NCI-H524 treated with DMSO at 0.1 percent for 48 hours (cell line): ENCODE measurements at places on chromosomes 11 and 22.

DNA sequence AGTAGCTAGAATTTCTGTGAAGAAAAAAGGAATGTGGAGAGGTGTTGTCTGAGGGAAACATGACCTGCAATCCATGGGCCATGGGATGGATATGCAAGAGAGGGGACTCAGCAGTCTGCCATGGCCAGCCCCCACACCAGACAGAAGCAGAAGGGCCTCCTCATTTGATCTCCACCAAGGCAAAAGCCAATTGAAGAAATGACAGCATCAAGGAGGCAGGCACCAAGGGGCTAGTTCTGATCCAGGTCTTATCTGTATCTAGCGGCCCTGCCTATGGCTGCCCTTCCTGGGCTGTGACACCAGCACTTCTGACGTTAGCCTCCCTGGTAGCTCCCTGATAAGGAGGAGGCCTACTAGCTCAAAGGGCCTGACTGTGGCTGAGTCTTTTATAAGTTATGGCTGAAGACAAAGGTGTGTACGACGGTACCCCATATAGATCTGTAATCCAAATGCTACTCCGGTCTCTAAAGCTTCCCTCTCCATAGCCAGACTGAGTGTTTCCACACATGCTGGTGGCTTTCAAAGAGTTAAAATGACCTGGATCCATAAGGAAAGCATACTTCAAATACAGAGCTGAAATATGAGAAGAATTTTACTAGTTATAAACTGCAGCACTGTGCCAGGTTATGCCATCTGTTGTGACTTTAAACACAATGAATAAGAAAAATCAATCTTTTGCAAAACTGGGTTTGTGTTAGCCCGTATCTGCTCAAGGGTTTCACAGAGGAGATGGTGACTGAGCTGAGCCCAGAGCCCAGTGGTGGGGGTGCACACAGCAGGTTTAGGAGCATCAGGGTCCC lies 34.4 kb downstream of the HIRA start:
- no peak for DNase-seq

GRCh38 chr11:111230122-111230465 lies 15.4 kb upstream of the POU2AF2 start:
- no peak for DNase-seq

DNA sequence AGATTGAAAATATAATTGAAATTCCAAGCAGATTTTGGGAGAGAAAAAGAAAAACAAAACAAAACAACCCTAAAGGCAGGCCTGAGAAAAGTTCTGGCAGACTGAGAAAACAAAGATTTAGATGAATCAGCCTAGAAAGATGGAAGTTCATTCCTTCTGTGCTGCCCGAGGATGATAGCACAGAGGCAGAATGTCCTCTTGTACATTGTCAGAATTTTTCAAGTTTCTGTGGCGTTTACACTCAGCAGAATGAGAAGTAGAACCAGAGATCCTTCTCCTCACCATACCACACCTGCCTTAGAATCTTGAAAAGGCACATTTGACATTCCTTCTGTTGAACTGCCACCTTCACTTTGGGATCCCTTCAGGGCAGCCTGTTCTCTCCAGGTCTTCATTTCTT lies 62.5 kb upstream of the IZUMO1R start:
- no peak for DNase-seq

DNA sequence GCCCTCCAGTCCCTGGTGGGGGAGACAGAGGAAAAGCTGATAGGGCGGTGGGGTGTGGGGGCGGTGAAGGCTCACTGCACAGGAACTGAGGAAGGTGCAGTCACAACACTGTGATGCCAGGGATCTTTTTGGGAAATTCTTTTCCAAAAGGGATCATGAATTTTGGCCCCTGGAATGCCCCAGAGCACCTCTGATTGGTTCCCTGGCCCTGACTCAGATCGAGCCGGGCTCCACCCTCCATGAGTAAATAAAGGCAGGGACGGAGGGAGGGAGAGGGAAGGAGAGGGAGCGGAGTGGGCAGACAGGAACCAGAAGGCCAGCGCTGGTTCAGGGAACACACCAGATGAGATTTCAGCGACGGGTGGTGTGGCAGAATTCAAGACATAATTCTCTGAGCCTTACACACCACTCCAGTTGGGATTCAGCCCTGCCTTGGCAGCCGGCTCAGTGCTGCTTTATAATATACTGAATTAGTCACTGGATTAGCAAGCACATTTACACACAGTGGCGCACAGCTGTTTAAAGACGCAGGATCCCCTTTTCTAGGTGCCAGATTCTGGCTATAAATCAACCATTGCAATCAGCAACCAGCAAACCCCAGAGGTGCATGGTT lies 80.3 kb downstream of the ETS1 start:
- DNase-seq, result peak; percentile 50

DNA sequence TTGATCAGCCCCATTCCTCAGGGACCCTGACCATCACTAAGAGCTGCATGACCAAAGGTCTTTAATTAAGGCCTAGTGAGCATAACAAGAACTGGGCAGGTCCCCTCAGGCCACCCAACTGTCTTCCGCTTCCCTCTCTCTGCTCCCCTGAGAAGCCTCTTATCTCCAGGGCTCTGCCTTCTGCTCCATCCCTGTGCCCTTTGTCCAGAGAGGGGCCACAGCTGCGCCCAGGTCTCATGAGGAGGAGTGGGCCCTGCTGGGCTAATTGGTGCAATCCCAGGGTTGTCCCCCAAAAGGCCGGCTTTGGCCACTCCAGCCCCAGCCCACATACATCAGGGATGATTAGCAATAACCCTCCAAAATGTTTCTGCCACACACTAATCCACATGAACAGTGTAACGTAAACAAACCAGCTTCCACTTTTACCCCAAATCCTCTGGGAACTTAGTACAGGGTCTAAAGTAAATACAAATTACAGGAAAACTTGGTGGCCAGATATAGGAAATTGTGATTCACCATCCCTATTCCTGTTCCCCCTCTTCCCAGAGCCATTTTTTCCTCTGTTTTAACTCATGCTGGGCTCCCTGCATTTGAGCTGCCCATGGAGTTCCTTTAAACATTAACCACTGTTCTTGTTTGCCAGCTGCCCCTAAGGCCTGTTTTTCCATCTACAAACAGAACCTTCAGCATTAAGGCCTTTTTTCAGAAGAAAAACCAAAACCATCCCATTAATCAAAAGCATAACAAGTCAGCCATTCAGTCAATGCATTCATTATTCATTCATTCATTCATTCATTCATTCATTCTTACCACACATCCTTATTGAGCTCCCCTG lies 34.6 kb upstream of the CAVIN3 start:
- no peak for DNase-seq

DNA sequence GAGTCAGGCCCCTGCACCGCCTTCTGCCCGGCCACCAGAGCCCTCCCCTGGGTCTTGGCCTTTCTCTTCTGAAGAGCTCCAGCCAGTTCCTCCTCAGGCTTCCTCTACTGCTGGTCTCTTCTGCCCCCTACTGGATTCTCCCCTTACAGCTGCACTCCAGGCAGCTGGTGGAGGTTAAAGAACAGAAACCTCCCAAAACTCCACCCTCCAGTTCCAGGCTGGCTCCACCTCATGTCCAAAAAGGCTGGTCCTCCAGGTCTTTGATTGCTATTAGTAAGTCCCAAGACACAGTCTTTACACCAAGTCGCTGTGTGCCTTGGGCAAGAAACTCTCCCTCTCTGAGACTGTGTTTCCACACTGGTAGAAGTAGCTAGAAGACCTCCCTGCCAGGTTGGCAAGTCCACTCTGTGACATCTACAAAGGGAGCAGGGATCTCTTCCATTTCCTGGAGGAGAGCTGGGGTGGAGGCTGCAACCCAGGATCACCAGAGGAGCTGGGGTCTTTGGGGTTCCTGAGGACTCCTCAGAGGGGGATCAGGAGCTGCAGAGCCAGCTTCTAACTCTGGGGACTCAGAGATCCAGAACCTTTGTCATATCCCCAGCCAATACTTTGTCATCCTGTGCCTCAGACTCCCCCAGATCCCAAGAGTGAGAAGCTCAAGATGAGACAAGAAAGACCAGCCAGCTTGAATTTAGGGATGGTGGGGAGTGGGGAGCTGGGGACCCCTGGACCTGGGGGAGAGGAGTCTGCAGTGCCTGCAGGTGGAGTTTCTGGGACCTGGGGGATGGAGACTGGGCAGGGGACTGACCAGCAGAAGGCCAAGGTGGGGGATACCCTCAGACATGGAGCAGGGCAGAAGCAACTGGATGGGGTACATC lies 3.4 kb upstream of the IGLL5 start:
- peak; percentile 3 for DNase-seq

- no peak for DNase-seq
These were observed 18.8 kb downstream of the ZFP91 start for GRCh38 chr11:58597486-58598144.

GRCh38 chr22:42814616-42815015 lies 42.5 kb downstream of the ARFGAP3 start:
- no peak for DNase-seq

DNA sequence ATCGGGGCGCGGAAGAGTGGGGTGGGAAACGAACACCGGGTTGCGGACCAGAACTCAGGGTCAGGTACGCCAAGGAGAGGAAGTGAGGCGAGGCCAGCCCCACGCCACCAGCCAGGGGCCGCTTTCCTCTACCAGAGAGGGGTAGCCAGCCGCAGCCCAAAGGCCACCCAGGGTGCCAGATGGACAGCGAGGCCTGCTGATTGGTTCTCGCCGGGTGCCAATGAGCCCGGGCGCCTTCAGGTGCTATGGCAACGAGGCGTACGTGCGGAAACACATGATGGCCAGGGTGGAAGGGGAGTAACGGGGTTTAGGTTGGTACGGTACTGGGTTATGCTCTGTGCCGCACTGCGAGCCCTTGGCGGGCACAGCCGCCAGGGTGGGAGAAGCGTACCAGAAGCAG lies 128.9 kb downstream of the SERGEF start:
- DNase-seq, result no peak

- no peak for DNase-seq
These were observed 252.1 kb downstream of the DDX10 start for GRCh38 chr11:108916935-108917334.

- peak; percentile 36 for DNase-seq
These were observed 51.6 kb upstream of the BARX2 start for GRCh38 chr11:129323896-129324502.

DNA sequence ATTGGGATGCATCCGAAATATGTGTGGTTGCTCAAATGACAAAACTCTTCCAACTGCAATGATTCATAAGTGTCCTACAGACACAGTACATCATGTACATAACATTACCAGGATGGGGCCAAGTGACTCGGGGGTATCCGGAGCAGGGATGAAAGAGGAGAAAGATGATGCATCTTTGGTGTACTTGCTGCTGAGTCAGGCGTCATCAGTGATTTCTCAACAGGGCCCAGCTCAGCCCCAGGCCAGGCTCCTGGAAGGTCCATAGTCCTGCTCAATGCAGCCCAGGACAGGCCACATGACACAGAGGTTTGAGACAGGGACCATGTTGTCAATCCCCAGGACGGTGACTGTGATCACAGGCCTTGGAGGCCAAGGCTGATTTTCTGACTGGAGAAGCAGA lies 59.3 kb downstream of the GGTLC2 start:
- no peak for DNase-seq

- DNase-seq, result no peak
These were observed 1162.2 kb downstream of the BRD1 start for GRCh38 chr22:48665311-48665995.

DNA sequence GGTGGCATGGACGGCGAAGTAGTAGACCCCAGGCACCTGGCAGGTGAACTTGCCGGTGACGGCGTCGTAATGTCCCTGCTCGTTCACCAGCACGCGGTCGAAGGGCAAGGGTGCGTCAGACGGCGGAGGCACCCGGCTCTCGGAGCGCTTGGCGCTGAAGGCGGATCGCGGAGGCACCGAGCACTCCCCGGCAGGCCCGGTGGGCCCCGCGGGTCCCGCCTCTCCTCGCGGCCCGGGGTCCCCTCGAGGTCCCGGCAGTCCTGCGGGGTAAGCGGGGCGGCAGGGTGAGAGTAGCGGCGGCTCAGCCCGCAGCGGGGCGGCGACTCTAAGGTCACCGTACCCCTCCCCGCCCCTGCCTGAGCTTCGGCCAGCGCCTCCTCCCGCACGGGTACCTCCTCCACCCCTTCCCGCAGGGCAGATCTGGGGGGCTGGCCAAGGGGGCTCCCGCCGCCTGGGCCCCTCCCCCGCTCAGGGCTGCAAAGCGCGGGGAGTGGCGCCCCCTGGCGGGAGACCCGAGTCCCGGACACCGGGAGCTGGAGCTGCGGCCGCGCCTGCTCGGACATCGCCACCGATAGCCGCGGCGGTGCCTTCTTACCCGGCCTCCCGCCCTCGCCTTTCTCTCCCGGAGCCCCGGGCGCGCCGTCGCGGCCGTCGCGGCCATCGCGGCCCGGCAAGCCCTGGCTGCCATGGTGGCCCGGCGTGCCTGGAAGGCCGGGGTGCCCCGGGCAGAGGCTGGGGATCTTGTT lies 921 bp downstream of the C1QTNF5 start:
- no peak for DNase-seq

- no peak for DNase-seq
These were observed 412.5 kb downstream of the SHANK2 start for GRCh38 chr11:70839851-70840250.

DNA sequence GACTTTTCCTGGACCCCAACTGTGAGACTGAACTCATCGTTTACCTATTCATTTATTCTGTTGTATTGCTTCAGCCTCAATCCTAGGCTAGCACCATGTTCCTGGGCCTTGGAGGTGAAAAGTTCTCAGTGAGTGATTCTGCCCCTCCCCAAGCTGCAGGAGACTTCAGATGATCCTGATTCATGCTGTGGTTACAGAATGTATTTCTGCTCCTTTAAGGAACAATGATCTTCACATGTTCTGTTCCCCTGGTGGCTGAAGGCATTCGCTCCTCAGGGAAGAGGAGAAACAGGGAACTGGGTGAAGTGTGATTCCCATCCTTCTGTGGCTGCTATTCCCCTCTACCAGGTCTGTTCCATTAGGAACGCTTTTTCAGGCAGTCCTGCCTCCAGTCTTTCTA lies 2.4 kb downstream of the OR52E1 start:
- no peak for DNase-seq

GRCh38 chr11:10414659-10415058 lies 40.4 kb upstream of the AMPD3 start:
- no peak for DNase-seq

DNA sequence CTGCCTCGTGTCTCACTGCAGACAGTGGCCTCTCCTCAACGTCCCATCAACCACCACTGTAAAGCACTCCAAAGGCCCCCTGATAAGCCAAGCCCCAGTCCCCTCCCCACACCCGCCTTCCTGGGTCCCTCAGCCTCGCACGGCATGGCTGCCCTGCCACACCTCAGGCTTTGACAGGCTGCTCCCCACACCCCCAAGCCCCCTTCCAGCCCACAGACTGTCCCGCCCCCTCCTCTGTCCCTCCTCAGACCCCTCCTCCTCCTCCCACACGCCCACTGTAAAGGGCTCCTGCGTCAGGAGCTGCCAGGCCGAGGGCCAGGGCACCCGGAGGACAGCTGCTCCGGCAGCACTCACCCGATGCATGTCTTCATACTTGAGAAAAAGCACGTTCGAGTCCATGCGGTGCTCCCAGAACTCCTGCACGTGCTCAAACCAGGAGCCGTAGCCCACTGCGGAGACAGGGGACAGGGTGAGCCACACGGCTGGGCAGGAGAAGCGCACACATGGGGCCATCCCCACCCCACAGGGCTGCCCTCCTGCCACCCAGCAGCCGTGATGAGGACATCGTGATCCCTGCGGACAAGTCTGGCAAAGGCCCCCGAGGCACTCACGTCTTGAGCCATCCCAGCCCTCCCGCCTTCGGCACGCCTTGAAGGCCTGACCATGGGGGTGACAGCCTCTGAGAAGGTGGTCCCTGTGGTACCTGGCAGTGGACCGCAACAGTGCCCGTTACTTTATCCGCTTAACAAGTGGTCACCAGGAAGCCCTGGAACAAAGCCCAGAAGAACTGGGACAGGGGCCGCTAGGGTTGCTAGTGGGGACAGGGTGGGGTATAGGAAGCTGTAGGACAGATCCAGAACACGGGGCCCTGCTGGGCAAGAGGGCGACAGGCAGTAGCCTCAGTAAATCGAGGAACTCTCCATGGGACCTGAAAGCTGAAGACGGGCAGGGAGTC lies 21.5 kb upstream of the EFCAB6 start:
- DNase-seq, result no peak
